A549 treated with Mapracorat at 1 μM for 4 hours (cell line): ENCODE measurements at places on chromosomes 4 and X. TPM values are rescaled to one million over a fixed set of nuclear protein-coding genes. Genes with fewer than 3 reads are reported as not detected.

The SLC26A1 gene
- total RNA-seq: 0.14 to 0.60 TPM (median 0.18 TPM) in 5 replicates

The AMOT gene
- 0.02 to 0.04 TPM in 2 of 5 replicates, not detected in the others for total RNA-seq

The GRIA3 gene
- total RNA-seq: not detected in 5 replicates

The SPATA4 gene
- total RNA-seq: 0.12 to 0.31 TPM (median 0.27 TPM) in 5 replicates

The GYG2 gene
- total RNA-seq: 3.6 to 5.0 TPM (median 4.3 TPM) in 5 replicates

The SHISA3 gene
- total RNA-seq: not detected in 5 replicates

The MAGEA11 gene
- total RNA-seq: 0.07 TPM in 1 of 5 replicates, not detected in the others

The CRMP1 gene
- 3.4 to 3.7 TPM (median 3.5 TPM) in 5 replicates for total RNA-seq

The SYNPO2 gene
- 0.72 to 1.0 TPM (median 0.92 TPM) in 5 replicates for total RNA-seq

The NAP1L3 gene
- 0.26 to 0.64 TPM (median 0.31 TPM) in 5 replicates for total RNA-seq

The TMPRSS11B gene
- total RNA-seq: not detected in 5 replicates

The GPC4 gene
- total RNA-seq: 0.05 to 0.06 TPM in 2 of 5 replicates, not detected in the others

The ZAR1 gene
- 0.12 to 0.14 TPM (median 0.12 TPM) in 3 of 5 replicates, not detected in the others for total RNA-seq

The NSUN7 gene
- 0.17 to 0.62 TPM (median 0.41 TPM) in 5 replicates for total RNA-seq

The CTAG1B gene
- not detected in 5 replicates for total RNA-seq

The XAGE1A gene
- 19.1 to 53.0 TPM (median 30.5 TPM) in 5 replicates for total RNA-seq

The MAGEC1 gene
- 0.05 to 0.10 TPM in 2 of 5 replicates, not detected in the others for total RNA-seq

The F9 gene
- not detected in 5 replicates for total RNA-seq
